ENCODE measurements at places on chromosomes 11 and 22.

DNA sequence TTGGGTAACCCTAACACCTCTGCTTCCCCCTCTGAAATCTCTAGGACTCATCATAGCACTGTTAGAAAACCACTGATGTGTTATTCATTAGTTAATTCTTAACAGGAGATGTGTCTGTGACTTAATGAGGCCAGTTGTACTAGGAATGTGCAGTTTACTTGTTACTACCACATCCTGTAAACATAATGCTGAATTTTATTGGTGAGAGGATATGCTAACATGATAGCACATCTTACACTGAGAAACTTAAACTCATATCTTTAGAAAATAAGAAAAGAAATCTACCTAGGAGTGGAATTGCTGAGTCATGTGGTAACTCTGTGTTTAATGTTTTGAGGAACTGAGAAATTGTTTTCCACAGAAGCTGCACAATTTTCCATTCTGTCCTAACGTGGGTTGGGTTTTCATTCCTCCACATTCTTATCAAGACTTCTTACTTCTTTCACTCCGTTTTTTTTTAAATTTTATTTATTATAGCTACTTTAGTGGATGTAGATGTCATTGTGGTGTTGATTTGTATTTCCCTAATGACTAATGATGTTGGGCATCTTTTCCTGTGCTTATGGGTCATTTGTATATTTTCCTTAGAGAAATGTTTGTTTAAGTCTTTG, 33.7 kb downstream of the RNF121 start:
- peak; percentile 28 for DNase-seq

DNA sequence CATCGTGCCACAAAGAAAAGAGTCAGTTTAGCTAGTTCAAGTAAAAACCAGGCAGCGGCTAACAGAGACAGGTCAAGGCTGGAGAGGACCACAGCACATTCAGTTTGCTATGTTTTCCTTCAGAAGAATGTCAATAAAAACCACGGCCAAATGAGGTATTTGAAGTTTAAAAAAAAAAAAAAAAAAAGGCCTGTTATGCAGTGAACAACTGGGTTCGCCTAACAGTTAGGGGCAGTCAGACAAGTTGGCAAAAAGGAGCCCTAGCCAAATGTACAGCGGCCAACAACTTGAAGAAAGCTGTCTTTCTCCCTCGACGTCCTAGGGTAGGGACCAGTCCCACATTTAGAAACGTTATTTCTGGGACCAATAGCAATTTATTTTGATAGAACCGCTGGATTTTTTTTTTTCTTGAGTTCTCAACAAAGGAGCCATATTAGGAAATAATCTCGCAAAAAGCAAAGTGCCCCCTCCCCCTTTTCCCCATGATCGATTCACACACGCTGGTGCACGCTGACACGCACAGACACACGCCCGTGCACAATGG, 237.8 kb downstream of the TTC28 start:
- DNase-seq = no peak

DNA sequence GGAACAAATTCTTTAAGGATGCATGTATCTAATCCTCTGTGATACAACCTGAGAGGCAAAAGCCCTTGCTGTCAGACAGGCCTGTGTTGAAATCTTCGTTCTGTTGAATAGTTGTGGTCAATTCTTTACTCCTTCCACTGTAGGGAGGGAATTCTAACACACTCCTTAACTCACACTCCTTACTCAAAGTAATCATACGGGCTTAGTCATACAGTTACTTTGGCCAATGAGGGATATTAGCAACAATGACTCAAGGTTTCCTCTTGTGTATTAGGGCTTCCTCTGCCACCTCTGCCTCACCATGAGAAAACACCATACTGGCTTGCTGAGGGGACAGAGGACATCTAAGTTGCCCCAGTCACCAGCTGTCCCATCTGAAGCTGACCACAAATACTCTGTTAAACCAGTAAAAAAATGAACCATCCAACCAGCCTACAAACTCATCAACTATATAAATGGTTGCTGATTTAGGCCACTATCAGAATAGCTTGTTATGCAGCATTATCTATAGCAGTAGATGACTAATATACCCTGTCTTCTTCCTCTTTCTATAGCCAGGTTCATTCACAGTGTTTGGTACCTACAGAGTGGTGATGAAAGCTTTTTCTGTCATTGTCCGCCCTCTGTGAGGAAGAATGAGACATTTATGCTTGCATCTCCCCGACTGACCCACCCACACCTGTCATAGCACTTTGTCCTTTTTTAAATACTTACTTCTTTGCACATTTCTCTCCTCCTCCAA, 322.8 kb upstream of the SYN3 start:
- no peak for DNase-seq

- DNase-seq = no peak
These were observed 17.5 kb downstream of the MRGPRG start for GRCh38 chr11:3201112-3201581.

- no peak for DNase-seq
These were observed 55.8 kb upstream of the SLC25A1 start for GRCh38 chr22:19234126-19234896.

- DNase-seq = no peak
These were observed 44.1 kb upstream of the PRDM11 start for GRCh38 chr11:45102361-45102809.

DNA sequence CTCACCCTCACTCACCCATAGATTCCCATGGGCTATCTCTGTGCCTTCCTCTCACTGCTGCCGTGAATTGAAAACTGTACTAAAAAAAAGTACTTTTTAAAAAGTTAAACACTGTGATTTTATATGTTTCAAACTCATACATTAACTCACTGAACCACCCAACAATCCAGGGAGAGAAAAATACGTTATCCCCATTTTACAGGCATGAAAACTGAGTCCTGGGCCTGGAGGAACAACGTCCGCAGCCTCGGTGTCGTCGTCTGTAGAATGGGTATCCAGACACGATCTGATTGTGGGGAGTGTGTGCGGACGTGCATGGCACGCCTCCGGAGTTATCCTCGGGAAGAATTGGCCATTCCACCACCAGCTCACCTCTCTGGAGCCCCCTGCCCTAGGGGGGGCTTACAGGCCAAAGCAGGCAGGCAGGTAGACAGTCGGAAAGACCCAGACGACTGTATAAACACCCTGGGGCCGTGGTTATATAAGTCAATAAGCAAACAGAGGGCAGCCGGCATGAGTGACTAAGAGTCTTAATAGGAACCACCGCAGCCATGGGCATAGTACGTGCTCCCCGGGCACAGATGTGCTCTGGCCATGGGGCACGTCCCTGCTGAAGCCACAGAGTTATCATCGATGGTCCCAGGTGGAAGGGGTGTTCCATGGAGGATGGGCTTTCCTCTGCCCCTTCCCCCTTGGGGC, 7.1 kb upstream of the PDGFB start:
- DNase-seq = no peak

- DNase-seq = peak; percentile 34
These were observed 978 bp downstream of the FLI1 start for GRCh38 chr11:128694618-128695481.

- no peak for DNase-seq
These were observed 20.2 kb upstream of the CHKA start for GRCh38 chr11:68141246-68142027.

GRCh38 chr22:37502342-37503182, 16.4 kb upstream of the MFNG start:
- DNase-seq = no peak

- no peak for DNase-seq
These were observed 107.6 kb downstream of the RBFOX2 start for GRCh38 chr22:35921044-35921443.

DNA sequence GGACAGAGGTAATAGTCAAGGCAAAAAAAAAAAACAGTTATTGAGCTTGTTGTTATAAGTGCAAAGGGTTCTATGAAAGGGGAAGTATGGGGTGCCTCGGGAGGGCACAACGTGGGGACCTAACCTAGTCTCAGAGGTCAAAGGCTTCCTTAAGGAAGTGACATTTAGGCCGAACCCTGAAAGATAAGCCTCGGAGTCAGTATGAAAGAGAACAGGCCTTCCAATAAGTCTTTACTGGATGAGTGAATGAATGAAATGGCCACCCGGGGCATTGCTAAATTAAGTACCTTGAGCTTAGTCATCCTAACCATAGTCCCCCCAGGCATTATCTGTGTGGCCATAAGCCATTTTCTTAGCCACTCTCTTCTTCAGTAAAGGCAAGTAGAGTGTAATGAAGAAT, 19.7 kb downstream of the FLI1 start:
- DNase-seq = no peak

DNA sequence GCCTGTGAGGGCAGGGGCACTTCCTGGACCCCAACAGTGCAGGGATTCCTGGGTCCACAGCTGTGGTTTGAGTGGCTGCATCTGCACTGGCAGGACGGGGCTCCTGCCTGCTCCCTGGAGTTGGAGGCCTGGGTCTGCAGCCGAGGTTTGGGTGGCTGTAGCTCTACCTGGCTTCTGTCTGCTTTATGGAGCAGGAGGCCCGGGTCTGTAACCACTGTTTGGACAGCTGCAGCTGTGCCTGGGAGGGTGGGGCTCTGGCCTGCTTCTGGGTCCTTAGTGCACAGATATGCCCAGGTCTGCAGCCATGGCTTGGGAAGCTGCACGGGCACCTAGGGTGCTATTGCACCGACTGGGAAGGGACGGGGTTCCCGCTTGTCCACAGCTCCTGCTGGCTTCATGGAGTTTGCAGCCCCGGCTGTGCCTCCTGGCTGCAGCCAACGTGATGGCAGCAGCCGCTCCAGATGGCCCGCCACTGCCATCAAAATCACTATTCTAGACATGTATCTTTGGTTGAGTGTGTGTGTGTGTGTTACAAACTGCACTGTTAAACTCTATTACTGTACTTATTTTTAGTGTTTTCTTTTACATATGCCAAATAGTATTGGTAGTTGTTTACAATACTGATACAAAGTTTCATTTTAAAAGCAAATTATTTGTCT, 412.3 kb upstream of the KIRREL3 start:
- DNase-seq = no peak

DNA sequence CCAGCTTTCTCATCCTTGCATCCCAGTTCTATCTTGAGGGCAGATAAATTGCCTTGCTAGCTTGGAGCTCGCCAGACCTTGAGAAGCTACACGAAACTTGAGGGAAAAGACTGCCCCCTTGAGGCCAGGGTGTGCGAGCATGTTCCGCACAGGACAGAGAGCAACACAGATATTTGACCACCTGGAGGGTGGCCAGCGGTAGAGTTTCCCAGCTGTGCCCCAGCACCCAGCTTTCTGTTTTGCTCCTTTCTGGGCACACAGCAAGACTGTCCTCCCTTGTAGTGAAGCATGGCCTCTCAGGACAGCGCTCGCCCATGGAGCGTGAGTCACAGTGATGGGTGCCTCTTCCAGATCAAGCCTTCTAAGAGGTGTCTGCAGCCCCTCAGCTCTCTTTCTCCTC, 23.5 kb downstream of the SPATA19 start:
- peak; percentile 26 for DNase-seq

- DNase-seq = peak; percentile 57
These were observed 10.5 kb downstream of the GRK2 start for GRCh38 chr11:67276781-67277230.

- peak; percentile 33 for DNase-seq
These were observed 18.4 kb downstream of the MS4A6E start for GRCh38 chr11:60345489-60345888.

GRCh38 chr11:77208535-77208934, 80.5 kb downstream of the MYO7A start:
- no peak for DNase-seq

DNA sequence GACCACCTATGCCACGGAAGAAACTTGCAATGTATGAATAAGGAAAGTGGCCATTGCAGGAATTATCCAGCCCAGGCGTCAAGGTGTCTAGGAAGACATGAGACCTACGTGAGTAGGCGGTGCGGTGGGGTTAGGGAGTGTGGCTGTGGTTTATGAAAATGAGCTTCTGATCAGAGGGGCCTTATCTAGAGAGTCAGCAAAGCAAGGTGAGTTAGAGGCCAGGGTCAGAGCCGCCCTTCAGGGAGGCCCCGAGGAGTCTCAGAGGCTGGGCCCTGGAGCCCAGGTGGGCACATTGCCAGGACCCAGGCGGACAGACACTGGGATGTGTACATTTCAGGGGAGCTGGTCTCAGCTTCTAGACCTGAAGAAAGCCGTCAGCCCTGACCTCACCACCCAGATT, 13.8 kb upstream of the LINC01488 start:
- no peak for DNase-seq

DNA sequence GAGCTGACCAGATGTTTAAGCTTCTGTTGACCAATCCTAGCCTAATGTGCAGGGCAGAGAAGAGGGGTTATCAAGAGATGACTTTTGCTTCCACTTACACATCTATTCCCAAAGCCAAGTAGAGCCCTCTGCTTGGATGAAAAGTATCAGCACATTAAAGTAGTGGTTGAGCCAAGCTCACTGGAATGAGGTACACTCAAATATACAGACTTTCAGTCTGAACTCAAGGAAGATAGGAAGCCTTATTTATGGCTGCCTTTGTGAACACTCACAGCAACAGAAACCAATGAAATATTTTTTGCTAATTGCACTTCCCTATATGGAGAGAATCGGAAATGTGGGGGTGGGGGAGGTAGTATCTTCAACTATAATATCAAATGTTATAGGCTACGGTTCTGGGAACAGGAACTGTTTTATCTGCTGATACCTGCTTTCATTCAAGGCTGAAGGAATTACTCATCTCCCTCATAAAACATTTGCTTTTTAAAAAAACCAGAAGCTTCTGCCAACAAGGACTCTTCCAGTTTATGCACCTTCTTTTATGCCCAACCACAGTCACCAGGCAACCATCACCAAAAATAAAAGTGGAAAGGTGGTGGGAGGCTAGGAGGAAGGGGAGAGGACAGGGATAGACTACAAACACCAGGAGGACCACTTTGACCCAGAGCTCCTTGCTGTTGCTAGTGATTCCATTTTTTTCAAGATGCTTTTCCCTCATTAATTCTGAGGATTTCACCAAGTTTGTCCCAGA, 91.2 kb downstream of the CLPB start:
- no peak for DNase-seq
